ENCODE measurements at places on chromosomes 12 and 14. TPM values are rescaled to one million over a fixed set of nuclear protein-coding genes. Genes with fewer than 3 reads are reported as not detected.

The RSRC2 gene
- total RNA-seq = 22.8 TPM

The SOX5 gene
- total RNA-seq = 12.4 TPM

The LALBA gene
- total RNA-seq = not detected

The CDH24 gene
- 12.5 TPM for total RNA-seq

The CLEC2B gene
- total RNA-seq = 9.8 TPM

The OS9 gene
- total RNA-seq = 282 TPM

The CMA1 gene
- not detected for total RNA-seq

The PTPRB gene
- total RNA-seq = 1.7 TPM

Measured in epithelial cell of alveolus of lung (primary cell).